ENCODE measurements at places on chromosomes 2 and 18.

GRCh38 chr2:67528320-67528719 lies 131.2 kb downstream of the ETAA1 start:
- no peak for DNase-seq

DNA sequence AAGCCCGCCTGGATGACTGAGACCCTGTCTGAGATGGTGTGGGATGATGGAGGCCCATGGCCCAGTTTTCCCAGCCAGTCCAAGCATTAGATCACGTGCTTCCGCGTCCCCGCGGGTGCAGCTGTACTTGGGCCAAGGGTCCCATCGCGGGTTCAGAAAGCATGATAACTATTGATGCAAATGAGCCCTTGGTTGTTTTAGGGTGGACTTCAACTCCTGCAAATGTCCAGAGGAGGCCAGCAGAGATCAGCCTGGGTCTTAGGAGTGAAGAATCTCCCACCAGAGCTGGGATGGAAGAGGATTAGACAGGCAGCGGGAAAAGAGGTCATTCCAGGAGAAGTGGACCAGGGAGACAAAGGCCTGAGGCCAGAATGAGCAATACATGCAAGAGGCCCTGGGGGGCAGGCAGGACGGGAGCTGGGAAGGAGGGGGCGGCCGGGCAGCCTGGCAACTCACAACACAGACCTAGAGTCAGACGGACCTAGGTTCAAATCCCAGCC lies 89.9 kb upstream of the TMEM247 start:
- DNase-seq: no peak

GRCh38 chr18:79506191-79507075 lies 110.7 kb downstream of the NFATC1 start:
- DNase-seq: no peak

DNA sequence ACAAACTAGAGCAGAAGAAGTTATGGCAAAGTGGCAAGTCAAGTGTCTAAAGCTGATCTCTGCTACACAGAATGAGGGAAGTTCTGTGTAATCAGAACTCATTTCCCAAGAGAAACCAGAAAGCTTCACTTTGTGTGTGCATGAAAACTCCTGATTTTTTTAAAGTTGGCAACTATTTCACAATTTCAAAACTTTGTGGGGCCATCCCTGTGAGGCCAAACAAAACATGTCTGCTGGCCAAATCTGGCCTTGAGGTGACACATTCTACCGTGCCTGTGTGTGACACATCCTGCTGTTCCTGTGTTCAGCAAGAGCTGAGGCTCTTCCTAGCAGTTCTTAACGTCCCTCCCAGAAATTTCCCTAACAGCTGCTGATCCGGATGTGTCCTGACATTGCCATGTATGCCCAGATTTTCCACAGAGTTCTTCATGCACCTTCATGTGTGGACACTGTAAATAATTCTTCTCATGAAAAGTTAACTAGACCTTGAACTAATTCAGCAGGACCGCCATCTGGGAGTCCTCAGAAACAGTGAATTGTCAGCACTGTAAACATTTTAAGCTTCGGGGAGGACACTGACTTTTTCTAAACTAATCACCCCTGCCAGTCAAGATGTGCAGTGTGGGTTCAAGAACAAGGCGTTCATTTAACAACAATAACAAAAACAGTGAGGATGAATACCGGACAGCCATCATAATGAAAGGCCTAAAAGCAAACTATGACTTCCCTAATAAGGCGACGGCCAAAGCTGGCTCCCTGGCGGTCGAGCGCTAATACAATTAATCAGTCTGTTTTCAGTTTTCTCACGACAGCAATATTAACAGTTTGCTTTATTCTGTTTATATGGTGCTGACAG lies 99.0 kb downstream of the PLEKHM3 start:
- DNase-seq: no peak

DNA sequence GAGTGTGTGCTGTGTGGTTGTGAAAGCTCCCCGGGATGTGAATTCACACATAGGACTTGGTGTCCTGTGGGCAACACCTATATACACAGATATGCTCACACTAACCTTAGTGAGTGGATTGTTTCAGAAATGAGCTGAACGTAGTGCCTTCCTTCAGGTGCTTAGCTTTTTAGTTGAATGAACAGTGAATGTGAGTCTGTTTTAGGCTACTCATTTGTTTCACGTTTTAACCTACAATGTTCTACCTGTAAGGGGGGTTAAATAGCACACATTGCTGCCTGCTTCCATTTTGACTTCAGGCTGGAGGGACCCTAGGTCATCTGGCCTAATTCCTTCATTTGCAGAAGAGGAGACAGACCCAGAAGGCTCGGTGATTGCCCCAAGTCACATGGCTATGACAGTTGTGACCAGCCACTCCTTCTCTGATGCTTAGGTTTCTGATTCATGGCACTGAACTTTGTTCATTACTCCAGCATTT lies 1.0 kb downstream of the PLEK start:
- DNase-seq: no peak

DNA sequence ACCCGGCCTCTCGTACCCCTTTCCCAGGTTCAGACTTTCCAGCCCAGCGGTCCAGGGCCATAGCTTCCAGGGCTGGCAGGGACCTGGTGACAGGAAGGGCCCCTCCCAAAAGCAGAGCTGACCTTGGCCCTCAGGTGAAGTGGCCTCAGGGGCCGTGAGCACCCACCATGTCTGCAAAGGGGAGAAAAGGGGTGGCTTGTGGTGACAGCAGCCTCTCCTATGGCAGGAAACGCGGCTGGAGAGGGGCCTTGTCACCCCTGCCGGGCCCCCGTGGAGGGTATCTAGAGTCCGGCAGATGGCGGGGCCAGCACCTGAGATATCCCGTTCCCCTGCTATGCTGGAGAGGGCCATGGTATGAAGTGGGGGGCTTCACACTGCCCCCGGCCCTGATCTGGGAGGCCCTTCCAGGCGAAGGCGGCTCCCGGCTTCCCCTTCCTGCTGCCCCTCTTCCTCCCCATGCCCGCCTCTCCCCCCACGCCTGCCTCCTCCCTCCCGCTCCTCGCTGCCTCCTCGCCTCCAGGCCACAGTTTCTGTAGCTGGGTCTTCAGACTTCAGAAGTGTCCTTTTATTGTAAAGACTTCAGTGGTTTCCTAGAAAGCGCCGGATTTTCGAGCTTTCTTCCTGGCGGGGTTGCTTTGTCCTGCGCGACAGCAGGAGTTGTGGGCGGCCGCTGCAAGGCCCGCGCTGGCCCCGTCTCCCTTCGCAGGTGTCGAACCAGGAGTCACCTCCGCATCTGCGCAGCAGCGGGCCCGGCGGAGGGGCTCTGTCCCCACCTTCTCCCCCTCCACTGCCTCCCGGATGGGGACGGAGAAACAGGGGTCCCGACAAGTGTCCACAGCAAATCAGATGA lies 240.5 kb upstream of the MYT1L start:
- DNase-seq: no peak

DNA sequence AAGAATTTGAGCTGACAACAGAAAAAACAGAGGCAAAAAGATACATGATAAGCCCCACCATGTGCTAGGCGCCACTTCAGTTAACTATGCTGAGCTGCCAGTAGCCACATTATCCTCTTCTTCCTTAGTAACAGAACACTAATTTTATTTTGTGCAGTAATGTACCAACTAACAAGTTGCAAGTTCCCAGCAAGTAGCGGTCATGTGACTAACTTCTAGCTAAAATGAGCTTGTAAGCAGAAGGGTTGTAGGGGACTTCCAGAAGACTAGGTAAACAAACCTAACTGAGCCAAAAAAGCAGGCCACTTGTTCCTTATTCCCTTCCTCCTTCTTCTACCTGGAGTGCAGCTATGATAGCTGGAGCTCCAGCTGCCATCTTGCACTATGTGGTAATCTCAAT lies 75.5 kb downstream of the DTNB start:
- no peak for DNase-seq

GRCh38 chr2:19764998-19765397 lies 136.8 kb downstream of the TTC32 start:
- no peak for DNase-seq

GRCh38 chr18:46718501-46719341 lies 38.1 kb downstream of the ST8SIA5 start:
- no peak for DNase-seq

DNA sequence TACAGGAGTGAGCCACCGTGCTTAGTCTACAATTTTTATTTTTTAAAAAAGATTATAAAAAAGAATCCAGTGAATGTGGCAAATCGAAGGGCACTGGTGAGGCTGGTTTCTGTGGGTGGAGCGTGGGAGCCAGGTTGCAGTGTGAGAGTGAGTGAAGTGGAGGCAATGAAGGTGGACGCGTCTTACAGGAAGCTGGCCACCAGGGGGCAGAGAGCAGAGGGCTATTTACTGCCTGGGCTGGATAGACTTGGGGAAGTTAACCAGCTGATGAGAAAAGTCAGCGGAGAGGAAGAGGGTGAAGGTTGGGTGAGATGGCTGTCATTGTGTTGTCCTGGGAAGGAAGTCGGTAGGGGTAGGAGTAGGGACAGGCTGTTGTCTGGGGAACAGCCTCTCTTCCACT lies 6.8 kb downstream of the SCTR start:
- DNase-seq: no peak

Data from NCI-H1048 (cell line).